ENCODE measurements at places on chromosomes 7 and 10. TPM values are rescaled to one million over a fixed set of nuclear protein-coding genes. Genes with fewer than 3 reads are reported as not detected.

The FANK1 gene
- polyA plus RNA-seq: 3.7 TPM

GRCh38 chr10:127345231-127345965 is 149.0 kb upstream of the INSYN2A start:
- no peaks in the 10 kb centered on the region for H3K27me3 ChIP-seq
- no peaks in the 10 kb centered on the region for H3K36me3 ChIP-seq
- no peak overlapping the region for H3K27ac ChIP-seq
- no peak overlapping the region for H3K4me3 ChIP-seq
- DNase-seq: no peak

- H3K27me3 ChIP-seq: no peaks in the 10 kb centered on the region
- no peaks in the 10 kb centered on the region for H3K36me3 ChIP-seq
These were observed 108.5 kb downstream of the TCERG1L start for GRCh38 chr10:131202990-131203389.

DNA sequence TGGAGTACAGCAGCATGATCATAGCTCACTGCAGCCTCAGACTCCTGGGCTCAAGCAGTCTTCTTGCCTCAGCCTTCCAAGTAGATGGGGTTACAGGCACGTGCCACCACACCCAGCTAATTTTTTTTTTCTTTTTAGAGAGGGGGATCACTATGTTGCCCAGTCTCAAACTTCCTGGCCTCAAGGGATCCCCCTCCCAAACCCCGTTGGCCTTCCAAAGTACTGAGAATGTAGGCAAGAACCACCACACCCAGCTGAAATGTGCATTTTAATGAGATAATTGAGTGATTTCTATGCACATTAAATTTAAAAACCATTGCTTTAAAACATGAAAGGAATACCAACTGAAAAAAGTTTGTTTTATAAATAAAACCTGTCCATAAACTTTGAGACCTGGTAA is 25.6 kb downstream of the MARCHF5 start:
- DNase-seq: no peak
- H3K27me3 ChIP-seq: no peaks in the 10 kb centered on the region
- no peak overlapping the region for H3K27ac ChIP-seq
- H3K4me3 ChIP-seq: no peak overlapping the region

DNA sequence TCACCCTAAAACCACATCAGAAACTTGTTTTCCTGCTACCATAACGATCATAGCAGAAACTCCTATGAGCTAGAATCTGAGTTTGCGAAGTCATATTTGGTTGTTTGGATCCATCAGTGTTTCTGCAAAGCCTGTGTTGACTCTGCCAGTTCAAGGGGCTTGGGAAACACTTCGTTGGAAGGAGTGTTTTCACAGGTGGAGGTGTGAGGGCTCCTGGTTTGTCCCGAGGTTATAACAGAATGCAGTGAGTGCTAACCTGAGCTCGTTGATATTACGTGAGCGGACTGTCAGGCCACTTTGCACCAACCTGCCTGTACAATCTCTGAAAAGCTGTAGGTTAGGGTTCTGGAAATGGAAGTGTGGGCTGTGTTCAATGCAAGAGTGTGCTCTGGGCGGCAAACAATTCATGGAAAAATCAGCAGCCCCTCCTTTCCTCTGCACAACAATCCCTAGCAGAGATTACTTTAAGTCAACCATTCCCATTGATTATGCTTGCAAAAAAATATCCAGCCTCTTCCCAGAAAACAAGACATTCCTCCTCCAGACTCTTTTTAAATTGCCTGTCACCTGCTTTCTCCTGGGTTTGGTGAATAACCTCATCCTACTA is 622.0 kb downstream of the TYW1 start:
- H3K27ac ChIP-seq: no peak overlapping the region
- no peak overlapping the region for H3K4me3 ChIP-seq
- no peaks in the 10 kb centered on the region for H3K36me3 ChIP-seq
- H3K27me3 ChIP-seq: no peaks in the 10 kb centered on the region
- no peaks in the 10 kb centered on the region for H3K4me1 ChIP-seq

Measured in adrenal gland (tissue), 19 donors.